Endothelial cell of umbilical vein (primary cell): ENCODE measurements at places on chromosomes 2 and 18. TPM values are rescaled to one million over a fixed set of nuclear protein-coding genes. Genes with fewer than 3 reads are reported as not detected.
A peak's percentile ranks its signal among the peaks of the same experiment; 100 is the strongest.

- no peaks in the 10 kb centered on the region for H3K27me3 ChIP-seq
- H3K36me3 ChIP-seq = no peaks in the 10 kb centered on the region
- DNase-seq = no peak
- H3K4me3 ChIP-seq = no peak overlapping the region
- H3K27ac ChIP-seq = peak overlapping the region; percentile 91
- peaks cover 25% of the 10 kb centered on the region for H3K4me1 ChIP-seq
Observed at GRCh38 chr2:9178110-9178903, 28.3 kb upstream of the ASAP2 start.

DNA sequence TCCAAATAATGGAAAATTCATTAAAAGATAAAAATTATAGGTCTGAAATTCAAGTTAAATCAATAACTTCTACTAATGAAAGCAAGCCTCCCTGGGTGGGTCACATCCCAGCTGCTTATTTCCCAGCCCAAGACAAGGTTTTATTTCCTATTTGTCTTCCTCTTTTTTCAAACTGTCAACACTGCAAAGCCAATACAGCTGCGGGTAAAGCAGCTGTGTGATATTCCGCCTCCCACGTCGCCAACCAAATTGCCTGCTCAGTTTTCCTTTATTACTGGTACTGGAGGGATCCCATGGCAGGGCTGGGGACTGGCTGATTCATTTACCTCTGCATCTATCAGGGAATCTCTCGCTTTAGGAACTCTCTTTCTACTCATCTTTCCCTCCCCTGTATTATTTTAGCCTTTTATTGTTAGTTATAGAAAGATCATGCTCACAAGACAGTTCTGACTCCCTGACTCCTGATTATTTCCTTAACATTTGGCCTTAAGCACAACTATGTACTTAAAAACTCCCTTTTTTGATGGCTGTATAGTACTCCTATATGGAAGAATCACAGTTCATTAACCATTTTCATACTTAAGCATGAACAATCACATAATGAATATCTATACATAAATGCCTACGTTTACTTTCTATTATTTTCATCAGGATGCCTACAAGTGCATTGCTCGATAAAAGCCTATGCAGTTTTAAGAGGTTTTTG, 253.1 kb downstream of the CDCA7 start:
- no peaks in the 10 kb centered on the region for H3K36me3 ChIP-seq
- DNase-seq = no peak
- no peak overlapping the region for H3K4me3 ChIP-seq
- peaks cover 2% of the 10 kb centered on the region for H3K27me3 ChIP-seq
- no peaks in the 10 kb centered on the region for H3K4me1 ChIP-seq

GRCh38 chr18:8847066-8847755, 141.9 kb downstream of the MTCL1 start:
- H3K4me3 ChIP-seq = no peak overlapping the region
- no peak overlapping the region for H3K27ac ChIP-seq
- no peaks in the 10 kb centered on the region for H3K4me1 ChIP-seq
- H3K36me3 ChIP-seq = no peaks in the 10 kb centered on the region
- DNase-seq = no peak

DNA sequence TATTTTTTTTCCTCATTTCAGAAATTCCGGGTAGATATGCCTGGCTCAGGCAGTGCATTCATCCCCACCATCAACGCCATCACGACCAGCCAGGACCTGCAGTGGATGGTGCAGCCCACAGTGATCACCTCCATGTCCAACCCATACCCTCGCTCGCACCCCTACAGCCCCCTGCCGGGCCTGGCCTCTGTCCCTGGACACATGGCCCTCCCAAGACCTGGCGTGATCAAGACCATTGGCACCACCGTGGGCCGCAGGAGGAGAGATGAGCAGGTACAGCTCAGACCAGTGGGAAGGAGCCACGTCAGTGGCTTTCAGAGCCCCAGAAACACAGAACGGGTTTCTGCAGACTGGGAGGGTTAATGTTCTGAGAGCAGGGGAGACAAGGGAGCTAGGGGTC, 11.4 kb downstream of the FOSL2 start:
- no peak overlapping the region for H3K27ac ChIP-seq
- no peak overlapping the region for H3K4me3 ChIP-seq
- H3K27me3 ChIP-seq = no peaks in the 10 kb centered on the region
- peaks cover 70% of the 10 kb centered on the region for H3K4me1 ChIP-seq

The ERMN gene
- total RNA-seq = not detected in 2 replicates
